ENCODE measurements at places on chromosomes 6 and 20.
A peak's percentile ranks its signal among the peaks of the same experiment; 100 is the strongest.

GRCh38 chr6:117550618-117551242, 51.6 kb downstream of the GOPC start:
- no peak for DNase-seq

- no peak for DNase-seq
Measured at GRCh38 chr20:23007886-23008655, 27.0 kb upstream of the SSTR4 start.

DNA sequence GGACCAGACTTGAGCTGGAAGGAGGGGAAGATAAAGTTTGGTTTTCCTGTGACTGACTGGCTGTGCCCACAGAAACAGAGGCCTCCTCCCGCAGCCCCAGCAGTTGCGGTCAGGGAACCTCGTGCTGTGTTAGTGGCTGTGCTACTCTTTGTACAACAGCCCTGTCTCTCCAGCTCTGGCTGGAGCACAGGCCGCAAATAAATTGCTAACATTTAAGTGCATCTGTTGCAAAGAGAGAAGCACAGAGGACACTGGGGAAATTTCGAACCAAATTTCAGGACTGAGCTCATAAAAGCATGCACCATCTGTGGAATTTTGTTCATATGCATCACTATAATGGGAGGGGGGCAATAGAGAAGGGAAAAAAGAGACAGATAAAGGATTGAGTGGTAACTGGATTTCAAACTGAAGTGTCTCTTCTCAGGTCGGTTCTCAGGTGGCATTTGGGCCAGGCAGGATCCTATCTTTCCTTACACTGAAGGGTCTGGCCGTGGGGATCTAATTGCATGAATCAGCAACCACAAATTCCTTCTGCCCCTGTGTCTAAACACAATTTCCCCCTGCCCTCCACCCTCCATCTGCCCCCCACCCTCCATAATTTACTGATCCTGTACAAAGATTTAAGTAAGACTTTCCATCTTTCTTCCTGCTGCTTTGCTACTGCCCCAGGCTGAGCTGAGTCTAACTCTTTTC, 88.9 kb upstream of the ATXN1 start:
- peak; percentile 74 for DNase-seq

GRCh38 chr6:21586740-21587178, 6.8 kb upstream of the SOX4 start:
- peak; percentile 42 for DNase-seq

DNA sequence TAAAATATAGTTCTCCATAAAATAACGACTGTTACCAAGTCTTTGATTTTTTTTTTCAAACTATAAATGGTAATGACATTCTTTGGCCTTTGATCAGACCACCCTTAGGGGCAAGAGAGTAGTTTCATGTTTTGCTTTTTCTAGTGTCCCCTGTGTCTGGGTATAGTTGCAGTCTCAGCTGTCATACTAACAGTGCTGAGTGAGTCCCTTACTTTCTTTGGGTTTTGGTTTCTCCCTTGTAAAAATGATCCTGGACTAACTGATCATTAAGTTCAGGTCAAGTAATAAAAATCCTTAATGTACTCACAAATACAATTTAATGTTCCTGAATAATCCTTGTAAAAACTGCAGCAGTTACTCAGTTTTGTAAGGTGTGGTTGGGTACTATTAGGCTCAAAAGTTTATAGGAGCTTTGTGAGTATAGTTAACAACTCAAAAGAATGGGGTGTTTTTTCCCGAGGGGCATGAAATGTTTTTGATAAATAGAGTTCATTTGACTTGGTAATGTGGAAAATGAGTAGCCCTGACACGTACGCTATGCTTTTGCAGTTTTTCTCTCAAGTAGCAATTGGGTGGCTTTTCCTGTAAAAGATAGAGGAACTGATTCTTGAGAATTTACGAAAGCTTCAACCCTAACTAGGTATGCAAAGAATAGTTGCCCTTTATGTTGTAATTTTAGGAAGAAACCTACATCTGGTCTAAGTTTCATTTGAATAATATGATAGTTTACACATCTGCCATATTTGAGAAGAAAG, 6.2 kb downstream of the PTPN1 start:
- peak; percentile 64 for DNase-seq

DNA sequence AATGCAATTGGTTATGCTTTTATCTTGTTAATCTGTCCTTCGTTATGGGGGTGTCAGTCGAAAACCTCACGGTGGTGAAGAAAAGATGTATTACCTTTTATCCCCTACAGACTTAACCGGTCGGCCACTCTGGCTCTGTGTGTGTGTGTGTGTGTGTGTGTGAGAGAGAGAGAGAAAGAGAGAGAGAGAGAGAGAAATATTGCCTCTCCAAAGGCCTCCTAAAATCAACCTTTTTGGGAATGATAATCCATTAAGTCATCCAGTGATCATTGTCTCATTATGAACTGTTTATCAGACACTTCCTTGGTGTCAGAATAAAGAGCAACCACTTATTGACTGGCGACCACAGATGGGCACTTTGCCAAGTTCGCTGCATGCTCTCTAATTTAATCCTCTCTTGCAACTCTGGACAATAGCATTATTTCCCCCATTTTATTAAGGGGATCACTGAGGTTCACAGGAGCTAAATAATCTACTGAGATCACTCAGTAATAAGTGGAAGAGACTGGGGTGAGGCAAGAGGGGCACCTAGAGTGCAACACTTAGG, 30.7 kb downstream of the SLC35D3 start:
- DNase-seq: peak; percentile 79

- no peak for DNase-seq
Measured at GRCh38 chr6:6729971-6730370, 141.5 kb downstream of the LY86 start.

DNA sequence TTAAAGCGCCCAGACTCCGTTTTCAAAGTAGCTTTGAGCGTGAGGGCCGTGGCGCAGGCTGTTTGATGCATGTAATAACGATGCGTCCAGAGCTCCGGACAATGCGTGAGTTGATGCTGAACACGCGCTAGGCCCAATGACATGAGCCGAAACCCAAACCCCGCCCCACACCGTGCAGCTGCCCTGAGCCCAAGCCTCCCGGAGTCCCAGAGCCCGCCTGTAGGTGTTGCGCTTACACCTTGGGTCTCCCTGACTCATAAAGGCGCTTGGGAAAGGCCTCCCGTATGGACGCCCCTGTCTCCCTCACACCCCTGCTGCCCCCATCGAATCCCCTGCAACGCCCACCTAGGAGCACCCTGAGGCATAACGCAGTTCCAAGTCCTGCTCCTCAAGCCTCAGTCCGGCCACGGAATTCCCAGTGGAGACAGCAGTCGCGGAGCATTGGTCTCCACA, 87.6 kb downstream of the ERMARD start:
- no peak for DNase-seq

- no peak for DNase-seq
Measured at GRCh38 chr6:158910484-158911440, 89.2 kb downstream of the RSPH3 start.

DNA sequence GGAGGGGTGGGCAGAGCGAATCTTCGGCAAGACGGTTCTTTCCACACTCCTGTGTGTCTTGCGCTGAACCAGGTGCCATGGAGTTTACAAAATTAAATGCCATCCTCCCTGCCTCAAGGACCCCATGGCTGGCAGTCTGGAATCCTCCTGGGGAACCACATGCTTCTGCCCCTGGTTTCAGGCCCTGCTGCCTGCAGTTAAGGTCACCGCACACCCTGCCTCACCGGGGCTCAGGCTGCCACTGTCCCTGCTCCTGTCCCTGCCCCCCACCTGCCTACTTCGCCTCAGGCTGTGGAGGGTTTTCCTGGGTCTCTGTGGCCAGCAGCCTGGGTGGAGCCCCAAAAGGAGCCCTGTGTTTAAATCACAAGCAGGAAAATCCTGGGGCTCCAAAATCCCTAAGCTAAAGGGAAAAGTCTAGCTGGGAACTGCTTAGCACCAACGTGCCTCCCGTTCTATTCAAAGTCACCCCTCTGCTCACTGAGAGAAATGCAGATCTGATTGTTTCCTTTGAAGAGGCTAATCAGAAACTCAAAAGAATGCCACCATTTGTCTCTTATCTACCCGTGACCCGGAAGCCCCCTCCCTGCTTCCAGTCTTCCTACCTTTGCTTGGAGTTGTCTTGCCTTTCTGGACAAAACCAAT, 10.6 kb upstream of the TTLL2 start:
- DNase-seq: no peak

- no peak for DNase-seq
Measured at GRCh38 chr20:45304464-45304999, 2.1 kb upstream of the RBPJL start.

- DNase-seq: no peak
Measured at GRCh38 chr20:62111148-62111547, 11.1 kb upstream of the LSM14B start.

GRCh38 chr6:42925248-42925857, 3.9 kb upstream of the CNPY3 start:
- DNase-seq: no peak

DNA sequence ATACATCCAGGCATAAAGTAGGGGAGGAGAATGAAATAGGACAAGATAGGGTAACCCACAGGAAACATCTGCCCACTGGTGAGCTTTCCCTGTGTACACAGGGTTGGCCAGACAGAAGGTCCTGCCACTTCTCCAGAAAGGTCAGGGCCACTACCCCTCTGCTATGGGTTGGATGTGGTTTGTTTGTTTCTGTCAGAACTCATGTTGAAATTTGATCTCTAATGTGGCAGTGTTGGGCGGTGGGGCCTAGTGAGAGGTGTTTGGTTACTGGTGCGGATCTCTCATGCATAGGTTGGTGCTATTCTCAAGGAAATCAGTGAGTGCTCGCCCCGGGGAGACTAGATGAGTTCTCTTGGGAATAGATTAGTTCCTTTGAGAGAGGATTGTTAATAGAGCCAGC, 15.6 kb upstream of the MAS1 start:
- DNase-seq: no peak

DNA sequence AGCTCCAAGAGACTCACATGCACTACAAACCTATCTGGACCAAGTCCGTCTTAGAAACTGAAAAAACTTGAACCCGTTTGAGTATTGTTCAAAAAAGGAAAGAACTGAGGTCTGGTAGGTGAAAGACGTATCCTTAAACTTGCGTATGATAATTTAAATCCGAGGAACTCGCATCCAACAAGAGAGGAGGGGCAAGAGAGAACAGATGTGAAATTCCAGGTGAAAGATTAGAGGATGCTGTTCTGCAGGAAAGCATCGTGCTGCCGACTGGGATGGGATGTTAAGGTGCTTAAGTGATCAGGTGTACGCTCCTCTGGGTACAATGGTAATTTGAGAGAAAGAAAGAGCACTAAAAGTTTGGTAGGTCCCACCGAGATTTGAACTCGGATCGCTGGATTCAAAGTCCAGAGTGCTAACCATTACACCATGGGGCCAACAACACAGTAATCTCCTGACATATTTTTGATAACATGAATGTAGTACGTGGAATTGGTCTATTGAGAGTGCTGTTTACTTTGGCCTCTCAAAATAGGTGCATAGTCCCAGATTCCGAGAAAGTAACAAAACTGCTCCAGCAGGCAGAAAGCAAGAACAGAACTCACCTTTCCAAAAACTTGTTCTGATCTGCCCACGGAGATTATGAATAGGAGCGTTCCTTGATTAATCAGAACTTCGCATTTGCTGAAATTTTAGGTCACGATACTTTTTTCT, 53.5 kb upstream of the BTN3A2 start:
- DNase-seq: peak; percentile 85

GRCh38 chr6:210778-211374, 81.4 kb upstream of the DUSP22 start:
- DNase-seq: no peak

GRCh38 chr6:25623879-25624278, 28.1 kb upstream of the SCGN start:
- DNase-seq: no peak

DNA sequence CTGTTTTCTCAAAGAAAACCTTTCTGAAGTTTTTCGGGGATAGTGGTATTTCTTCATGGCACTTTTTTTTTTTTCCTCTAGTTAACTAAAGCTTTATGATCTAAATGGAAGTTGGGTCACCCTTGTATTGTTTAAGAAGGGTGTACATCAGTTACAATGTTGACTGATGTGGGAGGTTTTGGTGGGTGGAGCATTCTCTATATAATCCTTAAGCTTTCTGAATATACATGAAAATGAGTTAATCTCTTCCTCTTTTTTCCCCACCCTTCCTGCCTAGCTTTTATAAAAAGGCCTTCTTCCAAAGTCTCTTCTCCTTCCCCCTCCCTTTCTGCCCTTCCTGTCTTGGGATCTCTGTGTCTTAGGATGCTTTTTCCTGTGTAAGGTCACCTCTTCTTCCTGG, 47.2 kb downstream of the DHX35 start:
- DNase-seq: no peak

GRCh38 chr20:49729780-49730179, 16.1 kb upstream of the B4GALT5 start:
- DNase-seq: no peak

- no peak for DNase-seq
Measured at GRCh38 chr20:50589548-50590347, 79.6 kb downstream of the PTPN1 start.

GRCh38 chr6:108570517-108570916, 9.8 kb downstream of the FOXO3 start:
- DNase-seq: peak; percentile 51

DNA sequence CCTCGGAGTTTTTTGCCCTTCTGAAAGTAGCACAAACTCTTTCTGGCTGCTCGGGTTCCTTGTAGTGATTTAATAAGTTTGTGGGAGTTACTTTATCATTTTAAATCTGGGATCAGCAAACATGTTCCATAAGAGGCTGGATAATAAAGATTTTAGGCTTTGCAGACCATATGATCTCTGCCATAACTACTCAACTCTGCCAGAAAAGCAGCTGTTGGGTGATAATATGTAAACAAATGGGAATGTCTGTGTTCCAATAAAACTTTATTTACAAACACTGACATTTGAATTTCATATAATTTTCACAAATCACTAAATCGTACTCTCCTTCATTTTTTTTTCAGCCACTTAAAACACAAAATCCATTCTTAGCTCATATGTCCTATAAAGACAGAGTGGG, 3.9 kb upstream of the STMND1 start:
- DNase-seq: no peak

DNA sequence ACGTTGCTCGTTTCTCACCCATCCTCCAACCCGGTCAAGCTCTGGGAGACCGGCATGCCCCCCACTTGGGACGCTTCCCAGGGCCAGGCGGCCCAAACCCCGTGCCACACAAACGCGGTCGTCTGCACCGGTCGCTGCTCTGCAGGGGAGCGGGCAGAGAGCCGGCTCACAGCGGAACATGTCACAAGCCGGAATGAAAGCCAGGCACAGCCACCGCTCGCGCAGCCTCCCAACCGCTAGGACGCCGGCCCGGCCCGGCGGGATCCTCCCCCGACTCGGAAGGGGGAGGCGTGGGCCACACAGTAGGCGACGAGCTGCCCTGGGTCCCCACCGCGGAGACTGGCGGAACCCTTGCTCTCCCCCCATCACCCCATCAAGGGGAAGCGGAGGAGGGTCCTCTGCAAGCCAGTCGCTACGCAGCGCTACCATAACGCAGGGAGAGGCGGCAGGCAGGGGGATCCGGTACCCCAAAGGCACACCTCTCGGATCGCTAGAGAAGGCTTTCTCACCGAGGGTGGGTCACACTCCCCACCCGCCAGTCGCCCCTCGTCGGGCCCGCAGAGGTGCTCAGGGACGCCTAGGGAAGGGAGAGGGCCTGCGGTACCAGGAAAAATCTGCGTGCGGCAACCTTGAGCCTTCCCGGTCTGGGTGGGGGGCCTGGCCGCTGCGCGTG, 768.4 kb upstream of the DEFB115 start:
- no peak for DNase-seq
